NCI-H1694 treated with DMSO at 0.1 percent for 48 hours (cell line): ENCODE measurements at places on chromosomes 4 and X.

GRCh38 chr4:183934761-183935160 lies 29.7 kb downstream of the STOX2 start:
- no peak for DNase-seq

DNA sequence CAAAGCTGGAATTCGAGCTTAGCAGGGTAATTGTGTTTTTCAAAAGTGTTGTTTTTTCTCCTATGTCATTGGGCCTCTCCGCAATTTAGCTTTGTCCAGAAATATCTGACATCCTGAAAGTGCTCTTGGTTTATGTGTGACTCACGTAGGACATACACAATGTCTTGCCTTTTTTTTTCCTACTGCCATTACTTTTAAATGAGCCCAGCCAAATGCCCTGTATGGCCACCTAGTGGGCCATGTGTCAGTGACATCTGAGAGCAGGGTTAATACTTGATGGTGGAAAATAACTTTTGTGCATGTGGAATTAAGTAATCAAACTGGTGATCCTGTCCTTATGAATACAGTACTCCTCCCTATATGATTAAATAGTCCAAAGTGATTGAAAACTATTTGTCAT lies 1411.1 kb upstream of the TENM3 start:
- no peak for DNase-seq

DNA sequence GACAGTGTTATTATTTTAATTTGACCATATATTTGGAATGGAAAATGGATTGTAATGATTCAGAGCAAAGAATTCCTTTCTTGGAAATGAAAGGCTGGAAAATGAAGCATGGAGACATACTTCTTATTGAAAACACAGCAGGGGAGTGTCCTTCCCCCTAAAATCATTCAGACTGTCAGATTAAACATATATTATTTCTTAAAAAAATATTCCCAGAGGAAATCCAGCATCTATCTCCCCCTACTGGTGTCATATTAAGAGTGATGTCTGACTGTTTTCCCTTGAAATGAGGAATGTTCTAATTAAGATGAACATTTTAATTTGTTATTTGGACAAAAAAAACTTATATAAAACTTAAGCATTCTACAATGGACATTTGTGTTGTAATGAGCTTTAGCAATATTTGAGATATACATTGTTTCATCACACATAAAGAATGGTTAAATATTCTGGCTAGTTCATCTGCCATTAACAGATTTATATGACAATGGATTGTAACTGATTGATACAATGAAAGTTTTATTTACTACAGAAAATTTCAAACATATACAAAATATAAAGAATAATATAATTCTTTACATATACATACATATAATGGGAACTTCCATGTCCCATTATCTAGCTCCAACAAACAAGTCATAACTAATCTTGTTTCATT lies 264.6 kb downstream of the SPRY1 start:
- DNase-seq: no peak

DNA sequence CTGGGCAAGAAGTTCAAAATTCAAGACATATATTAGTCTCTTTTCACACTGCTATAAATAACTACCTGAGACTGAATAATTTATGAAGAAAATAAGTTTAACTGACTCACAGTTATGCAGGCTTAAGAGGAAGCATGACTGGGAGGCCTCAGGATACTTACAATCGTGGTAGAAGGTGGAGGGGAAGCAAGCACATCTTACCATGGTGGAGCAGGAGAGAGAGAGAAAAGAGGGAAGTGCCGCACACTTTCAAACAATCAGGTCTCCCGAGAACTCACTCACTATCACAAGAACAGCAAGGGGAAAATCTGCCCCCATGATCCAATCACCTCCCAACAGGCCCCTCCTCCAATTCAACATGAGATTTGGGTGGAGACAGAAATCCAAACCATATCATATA lies 273.3 kb upstream of the RASGEF1B start:
- no peak for DNase-seq

GRCh38 chr4:84490663-84491062 lies 8.4 kb downstream of the NKX6-1 start:
- no peak for DNase-seq

DNA sequence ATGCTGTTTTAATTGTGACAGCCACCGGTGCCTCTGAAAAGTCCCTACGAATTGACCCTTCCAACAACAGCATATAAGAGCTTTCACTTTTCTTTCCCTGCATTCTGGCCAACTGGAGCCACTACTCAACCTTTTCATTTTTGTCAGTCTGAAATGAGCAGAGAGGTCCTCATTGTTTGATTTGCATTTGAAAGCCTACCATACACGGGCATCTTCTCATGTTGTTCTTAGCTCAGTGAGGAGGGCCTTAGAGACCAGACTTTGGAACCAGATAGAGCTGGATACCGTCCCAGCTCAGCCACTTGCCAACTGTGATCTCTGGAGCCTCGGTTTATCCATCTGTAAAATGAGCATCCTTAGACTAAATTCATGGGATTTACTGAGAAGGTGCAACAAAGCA lies 16.9 kb upstream of the TMSB4X start:
- no peak for DNase-seq

DNA sequence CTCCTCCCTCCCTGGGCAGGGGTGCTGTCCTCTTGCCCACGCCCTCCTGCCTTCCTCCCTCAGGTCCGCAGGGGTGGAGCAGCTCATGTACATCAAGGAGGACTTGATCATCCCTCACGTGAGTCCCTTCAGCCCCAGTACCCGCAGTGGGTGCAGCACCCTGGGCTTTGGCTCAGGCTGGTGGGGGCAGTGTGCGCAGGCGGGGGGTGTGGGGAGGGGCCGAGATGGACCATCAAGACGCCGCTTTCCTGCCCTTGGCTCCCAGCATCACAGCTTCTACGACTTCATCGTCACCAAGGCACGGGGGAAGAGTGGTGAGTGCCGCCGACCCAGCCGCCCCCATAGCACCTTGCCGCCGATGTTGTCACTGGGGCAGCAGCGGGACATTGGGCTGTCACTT lies 5.7 kb downstream of the FAM50A start:
- DNase-seq: no peak

DNA sequence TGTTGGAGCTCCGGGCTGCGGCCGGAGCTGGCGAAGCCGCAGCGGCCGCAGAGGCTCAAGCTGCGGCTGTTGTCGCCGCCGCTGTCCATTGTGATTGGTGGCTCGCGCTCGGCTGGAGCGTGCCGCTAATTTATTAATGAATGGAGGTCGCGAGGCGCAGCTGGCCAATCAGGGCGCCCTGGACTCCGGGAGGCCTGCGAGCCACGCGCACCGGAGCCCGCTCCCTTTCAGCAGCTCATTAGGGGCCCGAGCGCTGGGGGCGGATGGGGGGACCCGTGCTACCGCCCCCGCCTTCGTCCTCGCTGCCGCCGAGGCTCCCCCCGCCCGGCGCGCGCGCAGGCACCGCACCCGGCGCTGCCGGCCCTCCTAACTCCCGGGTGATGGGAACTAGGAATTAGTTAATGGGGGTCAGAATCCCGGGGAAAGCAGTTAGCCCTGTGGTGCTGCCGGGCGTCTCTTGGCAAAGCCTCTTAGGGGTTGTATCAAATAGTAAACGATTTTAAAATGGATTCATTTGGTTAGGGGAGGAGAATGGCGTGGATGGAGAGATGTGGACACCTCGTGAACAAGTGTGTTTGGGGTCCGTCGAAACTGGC lies 589 bp upstream of the NEUROG2 start:
- peak; percentile 31 for DNase-seq

GRCh38 chrX:72346302-72346949 lies 40.7 kb upstream of the CITED1 start:
- DNase-seq: no peak
